ENCODE measurements at places on chromosomes 7 and 10.

GRCh38 chr10:24645784-24646183 is 77.9 kb downstream of the ARHGAP21 start:
- DNase-seq, result no peak

GRCh38 chr7:20450536-20450935 is 119.8 kb downstream of the ITGB8 start:
- no peak for DNase-seq

GRCh38 chr7:2266911-2267310 is 24.9 kb downstream of the NUDT1 start:
- DNase-seq, result peak; percentile 92

DNA sequence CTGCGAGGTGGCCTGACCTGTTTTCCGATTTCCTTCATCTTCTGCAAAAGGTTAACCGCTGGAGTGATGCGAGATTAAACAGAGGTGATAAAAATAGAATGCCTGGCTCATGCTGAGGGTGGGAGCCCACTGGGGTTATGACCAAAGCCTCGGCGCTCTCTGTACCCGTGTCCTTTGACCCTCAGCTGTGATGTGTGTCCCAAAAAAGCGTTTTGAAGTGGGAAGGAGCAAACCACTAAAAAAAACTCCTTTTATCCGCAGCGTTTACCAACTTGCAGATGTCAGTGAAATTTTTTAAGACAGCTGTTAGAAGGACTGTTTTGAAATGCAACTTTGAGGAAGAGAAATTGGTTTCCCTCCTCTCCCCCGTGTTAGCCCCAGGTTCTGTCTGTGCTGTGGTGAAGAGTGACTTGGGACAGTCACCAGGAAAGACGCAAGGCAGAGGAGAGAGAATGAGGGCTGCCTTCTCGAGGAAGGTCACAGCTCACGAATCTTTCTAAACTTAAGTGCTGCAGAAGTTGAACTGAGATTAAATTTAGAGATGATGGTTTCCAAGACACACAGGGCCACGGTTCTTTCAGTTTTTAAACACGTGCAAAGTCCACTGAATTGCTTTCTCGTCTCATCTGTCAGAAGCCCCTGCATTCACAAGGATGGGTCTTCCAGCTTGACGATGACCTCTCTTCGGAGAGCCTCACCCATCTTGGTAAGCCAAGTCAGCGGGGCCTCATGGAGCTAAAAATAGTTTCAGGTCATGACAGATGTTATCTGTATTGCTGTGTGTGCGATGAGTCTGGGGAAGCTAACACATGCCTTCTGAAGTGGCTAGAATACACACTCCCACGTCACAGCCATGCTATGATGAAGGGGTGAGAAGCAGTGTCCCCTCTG is 27.6 kb downstream of the AMZ1 start:
- no peak for DNase-seq

DNA sequence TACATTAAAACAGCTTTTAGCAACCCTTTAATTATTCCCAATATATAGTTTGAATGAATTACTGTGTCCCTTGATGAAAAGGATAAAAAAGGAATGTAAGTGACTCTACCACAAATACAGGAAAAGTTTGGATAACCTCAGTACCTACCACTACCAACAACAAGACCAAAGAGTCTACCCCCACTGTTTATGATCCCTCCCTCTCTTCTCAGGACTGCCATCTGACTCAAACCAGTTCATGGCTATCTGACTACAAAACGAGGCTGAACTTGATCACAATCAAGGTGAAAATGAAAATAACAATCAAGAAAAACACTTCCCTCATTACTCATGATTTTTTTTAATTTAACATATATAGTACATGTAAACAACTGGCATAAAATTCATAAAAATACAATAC is 108.7 kb downstream of the DPY19L1 start:
- no peak for DNase-seq

All from MCF 10A (cell line).